Mammary microvascular endothelial cell (primary cell): ENCODE measurements at places on chromosomes 1 and 21. TPM values are rescaled to one million over a fixed set of nuclear protein-coding genes. Genes with fewer than 3 reads are reported as not detected.

Gene SPRR2E
- not detected in 2 replicates for total RNA-seq

Gene BACE2
- total RNA-seq, result 238 and 264 TPM in 2 replicates

Gene CD1D
- not detected in 2 replicates for total RNA-seq

Gene LRRC53
- not detected in 2 replicates for total RNA-seq

Gene CFAP74
- total RNA-seq, result not detected in 2 replicates

Gene FOXD2
- 0.30 and 0.33 TPM in 2 replicates for total RNA-seq

Gene FAM131C
- total RNA-seq, result 0.10 and 1.3 TPM in 2 replicates

Gene SPRR4
- not detected in 2 replicates for total RNA-seq

Gene NUF2
- 27.1 and 32.0 TPM in 2 replicates for total RNA-seq

Gene OR2L3
- total RNA-seq, result not detected in 2 replicates

Gene SLC30A10
- not detected in 2 replicates for total RNA-seq

Gene CD48
- total RNA-seq, result not detected in 2 replicates

Gene KANK4
- not detected in 2 replicates for total RNA-seq

Gene PTAFR
- total RNA-seq, result 0.05 TPM in 1 of 2 replicates, not detected in the other

Gene DNASE2B
- total RNA-seq, result not detected in 2 replicates

Gene DPT
- not detected in 2 replicates for total RNA-seq

Gene CD244
- total RNA-seq, result not detected in 2 replicates

Gene HES3
- not detected in 2 replicates for total RNA-seq

Gene OR2AK2
- not detected in 2 replicates for total RNA-seq

Gene MRTO4
- total RNA-seq, result 69.2 and 69.5 TPM in 2 replicates

Gene CD2
- total RNA-seq, result not detected in 2 replicates

Gene CR1L
- 1.00 TPM in 1 of 2 replicates, not detected in the other for total RNA-seq

Gene PERM1
- not detected in 2 replicates for total RNA-seq

Gene FAM177B
- total RNA-seq, result not detected in 2 replicates

Gene ELAVL4
- not detected in 2 replicates for total RNA-seq

Gene LIX1L
- 41.1 and 45.0 TPM in 2 replicates for total RNA-seq

Gene PTGER3
- total RNA-seq, result not detected in 2 replicates

Gene LCE6A
- not detected in 2 replicates for total RNA-seq

Gene CLCA4
- total RNA-seq, result not detected in 2 replicates

Gene FCRL5
- not detected in 2 replicates for total RNA-seq

Gene ANKRD65
- total RNA-seq, result 0.47 and 0.64 TPM in 2 replicates

Gene RPS8
- total RNA-seq, result 2,549 and 2,678 TPM in 2 replicates

Gene RXFP4
- not detected in 2 replicates for total RNA-seq

Gene MROH7
- 0.07 TPM in 1 of 2 replicates, not detected in the other for total RNA-seq

Gene GRHL3
- 0.10 and 0.53 TPM in 2 replicates for total RNA-seq

Gene NPR1
- total RNA-seq, result 14.5 and 15.3 TPM in 2 replicates

Gene SYT6
- not detected in 2 replicates for total RNA-seq

Gene TMEM61
- total RNA-seq, result 0.10 TPM in 1 of 2 replicates, not detected in the other

Gene GJC2
- total RNA-seq, result 0.27 and 0.98 TPM in 2 replicates

Gene S100B
- total RNA-seq, result not detected in 2 replicates

Gene LDLRAD2
- total RNA-seq, result not detected in 2 replicates

Gene BARHL2
- total RNA-seq, result not detected in 2 replicates
